Inflammatory macrophage (primary cell): ENCODE measurements at places on chromosomes 11 and 22.

DNA sequence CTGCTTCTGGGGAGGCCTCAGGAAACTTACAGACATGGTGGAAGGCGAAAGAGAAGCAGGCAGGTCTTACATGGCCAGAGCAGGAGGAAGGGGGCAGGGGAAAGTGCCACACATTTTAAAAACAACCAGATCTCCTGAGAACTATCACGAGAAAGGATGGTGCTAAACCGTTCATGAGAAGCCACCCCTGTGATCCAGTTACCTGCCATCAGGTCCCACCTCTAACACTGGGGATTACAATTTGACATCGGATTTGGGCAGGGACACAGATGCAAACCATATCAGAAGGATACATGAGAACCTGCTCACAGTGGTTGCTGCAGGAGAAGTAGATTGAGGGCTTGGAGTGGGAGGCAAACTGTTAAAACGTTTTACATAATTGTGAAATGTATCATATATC lies 152.2 kb downstream of the ADAMTS15 start:
- no peak for DNase-seq

DNA sequence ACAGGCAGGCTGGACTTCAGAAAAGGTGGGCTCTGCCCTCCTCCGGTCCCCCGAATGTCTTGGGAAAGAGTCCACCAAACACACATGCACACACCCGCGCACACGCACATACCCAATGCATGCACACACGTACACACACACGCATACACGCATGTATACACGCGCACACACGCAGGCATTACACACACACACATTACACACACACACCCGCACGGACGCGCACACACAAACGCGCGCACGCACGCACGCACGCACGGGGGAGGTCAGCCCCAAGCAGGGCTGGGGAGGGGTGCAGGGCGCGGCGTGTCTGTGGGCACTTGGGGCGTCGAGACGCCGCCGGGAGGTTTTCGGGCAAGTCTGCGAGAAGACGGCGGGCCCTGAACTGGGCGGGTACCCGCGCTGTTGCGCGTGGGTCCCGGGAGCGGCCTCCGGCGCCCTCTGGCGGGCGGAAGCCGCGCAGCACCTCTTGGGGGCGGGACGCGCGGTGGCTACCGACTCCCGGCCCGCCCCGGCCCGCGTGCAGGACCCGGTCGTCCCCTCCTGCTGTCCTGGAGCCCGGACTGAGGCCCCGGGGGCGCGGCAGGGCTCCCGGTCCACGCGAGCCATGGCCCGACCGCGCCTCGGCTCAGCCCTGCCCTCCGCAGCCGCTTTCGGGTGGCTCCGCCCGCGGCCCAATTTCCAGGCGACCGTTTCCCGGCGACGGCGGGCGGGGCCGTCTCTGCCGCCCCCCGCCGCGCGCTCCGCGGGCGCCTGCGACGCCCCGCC lies 3.6 kb downstream of the SEPTIN5 start:
- DNase-seq, result peak; percentile 73

GRCh38 chr11:44192462-44193100 lies 97.1 kb downstream of the EXT2 start:
- DNase-seq, result no peak

DNA sequence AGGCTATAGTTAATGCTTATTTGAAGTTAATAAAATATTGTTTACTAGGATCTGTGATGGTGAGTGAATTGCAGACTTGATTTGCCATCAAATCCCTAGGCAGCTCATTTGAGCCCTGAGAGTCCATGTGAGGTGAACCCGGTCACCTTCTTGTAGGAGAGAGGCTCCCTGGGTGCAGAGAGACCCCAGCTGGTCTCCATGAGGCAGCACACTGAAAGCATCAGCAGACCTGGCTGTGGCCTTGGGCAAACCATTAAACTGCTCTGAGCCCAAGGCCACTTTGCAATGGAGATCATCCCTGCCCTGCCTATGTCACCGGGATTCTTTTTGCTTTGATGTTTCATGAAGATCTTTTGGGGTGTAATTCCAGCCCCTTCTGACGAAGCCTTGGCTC lies 125.2 kb downstream of the MICAL2 start:
- no peak for DNase-seq

DNA sequence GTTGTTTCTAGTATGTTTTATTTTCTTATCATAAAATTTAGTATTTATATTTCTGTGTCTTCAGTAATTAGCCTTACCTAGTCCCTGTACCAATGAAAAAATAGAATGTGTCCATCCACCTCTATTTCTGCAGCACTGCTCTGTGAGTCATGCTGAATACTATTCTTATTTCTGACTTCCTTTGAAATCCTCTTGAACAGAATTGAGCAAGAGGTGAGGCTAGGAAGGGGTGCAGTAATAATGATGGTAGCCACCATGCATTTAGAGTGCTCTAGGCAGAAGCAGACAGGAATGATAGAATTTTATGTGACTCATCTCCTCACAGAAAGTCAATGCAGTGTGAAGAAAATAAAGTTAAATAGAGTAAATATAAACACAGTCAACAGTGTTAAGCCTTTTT lies 60.0 kb downstream of the OR10A6 start:
- DNase-seq, result no peak

GRCh38 chr11:57426439-57426928 lies 437 bp downstream of the SLC43A3 start:
- peak; percentile 70 for DNase-seq

DNA sequence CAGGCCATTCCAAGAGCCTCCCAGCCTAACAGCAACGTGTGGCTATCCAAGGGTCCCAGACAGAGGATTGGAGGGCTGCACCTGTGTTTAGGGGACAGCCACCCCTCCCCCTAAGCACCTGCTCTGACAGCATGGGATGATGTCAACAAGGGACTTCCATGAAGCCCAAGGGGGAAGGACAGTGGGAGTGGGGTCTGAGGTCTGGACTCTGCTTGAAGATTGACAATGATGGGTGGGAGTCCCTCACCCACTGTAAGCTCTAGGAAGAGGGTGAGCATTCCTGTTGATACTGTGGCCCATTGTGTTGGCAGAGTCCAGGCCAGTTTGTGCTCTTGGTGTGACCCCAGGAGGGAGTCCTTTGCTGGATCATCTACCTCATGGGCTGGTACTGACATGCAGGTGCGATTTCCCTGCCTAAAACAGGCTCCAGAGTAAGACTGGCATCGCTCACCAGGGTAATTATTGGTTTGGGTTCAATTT lies 46.9 kb upstream of the TUB start:
- no peak for DNase-seq

GRCh38 chr11:13152736-13153541 lies 124.7 kb upstream of the BMAL1 start:
- no peak for DNase-seq

DNA sequence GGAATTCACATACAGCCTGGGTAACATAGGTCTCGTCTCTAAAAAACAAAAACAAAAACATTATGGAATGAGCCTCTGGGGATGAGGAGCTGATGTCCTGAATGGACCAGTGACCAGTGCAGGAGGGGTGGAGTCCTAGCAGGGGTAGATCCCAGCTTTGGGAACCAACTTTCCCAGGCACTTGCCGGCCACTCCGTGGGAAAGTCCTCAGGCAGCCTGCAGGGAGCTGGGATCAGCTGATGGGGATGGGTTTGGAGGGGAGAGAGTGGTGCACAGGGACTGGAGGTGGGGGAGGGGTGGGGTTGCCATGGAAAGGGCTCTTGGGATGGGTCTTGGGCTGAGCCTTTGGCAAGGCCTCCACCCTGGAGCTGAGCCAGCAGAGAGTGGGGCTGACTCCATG lies 19.1 kb downstream of the MGAT3 start:
- DNase-seq, result no peak
